ENCODE measurements at places on chromosomes 1 and 21.

DNA sequence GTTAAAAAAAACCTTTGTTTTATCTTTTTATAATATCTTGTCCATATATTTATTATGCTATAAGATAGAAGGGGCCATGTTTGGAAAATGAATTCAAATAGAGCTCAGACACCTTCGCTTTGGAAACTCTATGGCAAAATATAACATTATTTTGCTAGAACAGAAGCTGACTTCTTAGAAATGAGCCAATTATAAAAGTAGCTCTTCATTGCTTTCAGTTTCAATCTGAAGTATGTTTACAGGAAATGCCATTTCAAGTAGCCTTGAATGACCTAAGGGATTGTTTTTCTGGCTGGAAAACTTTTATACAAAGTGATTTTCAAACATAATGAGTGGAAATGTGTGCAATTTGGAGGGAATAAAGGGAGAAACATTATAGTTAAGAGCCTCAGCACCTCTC is 37.8 kb upstream of the GBP5 start:
- DNase-seq = no peak

GRCh38 chr1:31230378-31230777 is 9.3 kb downstream of the NKAIN1 start:
- DNase-seq = no peak

GRCh38 chr1:110393691-110394492 is 3.1 kb upstream of the SLC16A4 start:
- DNase-seq = no peak

DNA sequence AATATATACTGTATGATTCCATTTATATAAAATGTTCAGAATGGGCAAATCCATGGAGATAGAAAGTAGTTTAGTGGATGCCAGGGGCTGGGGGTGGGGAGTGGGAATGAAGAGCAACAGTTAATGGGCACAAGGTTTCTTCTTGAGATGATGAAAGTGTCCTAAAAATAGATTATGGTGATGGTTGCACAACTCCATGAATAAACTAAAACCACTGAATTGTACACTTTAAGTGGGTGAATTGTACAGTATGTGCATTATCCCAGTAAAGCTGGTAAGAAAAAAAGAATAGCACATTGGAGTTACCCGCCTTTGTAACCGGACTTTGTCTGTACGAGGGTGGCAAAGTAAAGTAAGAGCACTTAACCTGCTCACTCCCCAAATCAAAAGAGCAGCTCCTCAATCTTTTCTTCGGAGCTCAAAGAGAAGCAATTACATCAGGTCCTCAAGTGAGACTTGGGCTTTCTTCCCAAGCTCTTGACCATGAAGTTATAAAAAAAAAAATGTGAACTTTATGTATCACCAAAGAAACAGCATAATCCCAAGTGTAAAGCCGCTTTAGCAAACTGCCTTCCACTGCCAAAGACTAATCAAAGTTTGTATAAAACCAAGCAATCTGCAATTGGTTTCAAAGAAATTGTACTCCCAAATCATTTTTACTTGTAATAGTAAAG is 32.1 kb downstream of the ALDH9A1 start:
- DNase-seq = no peak

- DNase-seq = no peak
Observed at GRCh38 chr1:93353286-93353685, 7.6 kb downstream of the DR1 start.

DNA sequence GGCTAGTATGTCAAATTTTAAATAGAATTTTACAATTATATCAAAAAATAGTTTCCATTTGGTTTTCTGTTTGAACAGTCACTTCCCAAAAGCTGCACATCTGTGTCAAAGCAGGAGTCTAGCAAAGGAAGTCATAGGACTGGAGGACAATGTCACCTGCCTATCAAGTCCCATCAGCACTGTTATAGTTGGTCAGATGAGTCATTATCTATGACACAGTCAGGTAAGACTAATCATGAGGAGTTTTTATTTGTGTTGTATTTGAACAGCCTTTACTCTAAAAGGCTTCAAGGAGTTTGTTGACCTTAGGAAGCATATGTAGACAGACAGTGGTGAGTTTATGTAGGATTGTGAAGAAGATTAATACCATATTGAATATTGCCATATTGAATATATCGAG is 74.2 kb upstream of the QSOX1 start:
- DNase-seq = no peak

DNA sequence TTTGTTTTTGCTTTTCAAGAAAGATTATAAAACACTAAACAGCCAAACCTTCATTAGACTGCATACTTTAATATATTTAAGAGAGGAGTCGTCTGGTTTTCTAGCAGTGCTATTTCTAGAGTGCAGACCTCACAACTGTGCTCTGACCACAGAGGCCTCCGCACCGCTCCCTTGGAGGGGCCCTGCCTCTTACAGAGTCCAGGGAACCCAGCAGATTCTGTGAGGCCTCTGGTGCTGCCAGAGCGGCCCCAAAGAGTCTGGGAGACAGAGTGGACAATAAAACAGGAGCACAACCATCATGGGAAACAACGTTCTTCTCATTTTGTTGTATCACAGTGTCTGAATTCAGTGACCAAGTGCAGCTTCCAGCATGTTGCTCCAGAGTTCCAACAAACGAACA is 5.8 kb downstream of the ATP5PO start:
- DNase-seq = no peak

DNA sequence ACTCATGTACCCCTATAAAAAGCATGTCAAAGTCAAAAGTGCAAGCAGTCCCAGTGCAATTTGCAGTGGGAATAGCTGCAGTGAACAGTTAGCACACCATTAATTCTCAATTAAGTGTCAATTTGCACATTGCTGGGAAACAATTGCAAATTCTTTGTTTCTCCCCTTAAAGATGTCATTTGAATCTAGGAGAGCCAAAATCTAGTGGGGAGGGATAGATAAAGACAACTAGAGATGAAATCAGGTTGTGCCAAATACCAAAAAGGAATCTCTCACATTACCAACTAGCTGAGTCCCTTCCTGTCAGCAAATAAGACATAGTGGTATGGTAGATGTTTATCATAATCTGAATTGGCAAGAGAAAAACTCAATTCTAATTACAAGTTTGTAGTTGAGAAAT is 330.7 kb downstream of the NUF2 start:
- DNase-seq = no peak

DNA sequence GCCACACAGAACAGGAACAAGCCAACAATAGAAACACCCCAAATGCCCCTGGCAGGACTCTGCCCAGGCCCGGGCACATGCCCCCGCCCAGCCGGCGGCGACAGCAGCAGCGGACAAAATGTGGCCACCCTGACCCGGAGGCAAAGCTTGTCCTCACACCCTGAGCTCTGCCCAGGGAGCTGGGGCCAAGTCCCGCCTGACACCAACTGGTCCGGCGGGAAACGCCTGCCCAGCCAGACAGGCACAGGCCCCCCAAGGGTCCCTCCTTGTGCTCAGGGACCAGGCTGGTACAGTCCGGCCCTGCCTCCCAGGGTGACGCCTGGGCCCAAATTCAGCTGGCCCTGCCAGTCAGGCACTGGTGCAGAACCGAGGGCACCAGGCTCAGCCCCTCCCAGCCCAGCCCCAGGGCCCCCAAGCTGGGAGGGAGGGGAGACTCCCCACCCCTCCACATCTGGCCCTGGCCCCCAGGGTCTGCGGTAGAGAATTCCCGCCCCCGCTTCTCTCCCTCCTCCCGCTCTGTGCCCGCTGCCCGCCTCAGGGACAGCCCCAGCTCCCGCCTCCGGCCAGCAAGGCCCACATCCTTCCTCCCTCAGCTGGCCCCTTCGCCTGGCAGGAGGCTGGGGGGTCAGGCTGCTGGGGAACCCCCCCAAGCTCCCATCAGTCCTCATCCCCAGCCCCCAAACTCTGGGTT is 2.0 kb downstream of the AHDC1 start:
- DNase-seq = peak; percentile 29

DNA sequence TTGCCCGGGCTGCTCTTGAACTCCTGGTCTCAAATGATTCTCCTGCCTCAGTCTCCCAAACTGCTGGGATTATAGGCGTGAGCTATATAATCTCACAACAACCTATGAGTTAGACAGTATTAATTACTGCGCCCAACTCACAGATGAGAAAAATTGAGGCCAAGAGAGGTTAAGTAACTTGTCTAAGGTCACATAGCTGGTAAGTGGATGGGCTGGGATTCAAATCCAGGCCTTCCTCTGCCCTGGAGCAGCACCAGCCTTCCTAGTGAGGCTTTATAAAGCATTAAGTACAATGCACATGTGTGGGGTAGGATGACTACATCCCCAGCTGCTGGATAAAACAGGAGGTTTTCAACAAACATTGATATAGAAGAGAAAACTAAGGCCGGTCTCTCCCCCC is 15.1 kb downstream of the E2F2 start:
- no peak for DNase-seq

- no peak for DNase-seq
Observed at GRCh38 chr1:224192082-224192788, 9.2 kb downstream of the DEGS1 start.

- no peak for DNase-seq
Observed at GRCh38 chr1:171346881-171347280, 32.9 kb downstream of the FMO4 start.

GRCh38 chr21:34910396-34910795 is 138.7 kb downstream of the RUNX1 start:
- no peak for DNase-seq

GRCh38 chr1:12405325-12406210 is 175.7 kb downstream of the VPS13D start:
- no peak for DNase-seq

GRCh38 chr1:240877605-240878004 is 265.6 kb upstream of the GREM2 start:
- DNase-seq = no peak

GRCh38 chr1:19096036-19096833 is 113.8 kb downstream of the UBR4 start:
- no peak for DNase-seq

DNA sequence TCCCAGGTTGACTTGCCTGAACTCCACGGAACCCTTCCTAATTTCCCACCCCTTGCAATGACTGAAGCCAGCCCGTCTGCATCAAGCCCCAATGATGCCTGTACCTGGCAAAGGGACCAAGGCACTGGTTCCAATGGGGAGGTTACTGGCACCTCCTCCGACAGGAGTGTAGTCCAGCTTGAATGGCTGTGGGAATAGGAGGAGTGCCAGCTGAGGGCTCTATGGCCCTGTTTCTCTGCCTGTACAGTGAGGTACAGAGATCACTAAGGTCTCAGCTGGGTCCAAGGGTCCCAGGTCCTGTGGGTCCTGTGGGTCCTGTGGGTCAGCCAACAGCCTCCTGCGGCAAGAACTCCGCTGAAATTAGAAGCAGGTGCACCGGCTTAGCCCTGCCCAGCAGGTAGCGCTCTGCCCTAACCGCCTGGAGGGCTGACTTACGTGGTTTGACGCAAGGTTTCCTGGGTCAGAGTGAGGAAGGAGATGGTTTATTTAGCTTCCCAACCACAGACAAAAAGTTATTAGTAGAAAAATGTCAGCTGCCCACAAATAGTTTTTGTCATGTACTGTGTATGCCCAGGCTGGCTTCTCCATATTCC is 9.9 kb upstream of the SPRR4 start:
- no peak for DNase-seq

- DNase-seq = peak; percentile 90
Observed at GRCh38 chr1:167442142-167442848, 76.0 kb downstream of the CD247 start.

GRCh38 chr1:19828546-19828945 is 13.5 kb upstream of the RNF186 start:
- DNase-seq = no peak

DNA sequence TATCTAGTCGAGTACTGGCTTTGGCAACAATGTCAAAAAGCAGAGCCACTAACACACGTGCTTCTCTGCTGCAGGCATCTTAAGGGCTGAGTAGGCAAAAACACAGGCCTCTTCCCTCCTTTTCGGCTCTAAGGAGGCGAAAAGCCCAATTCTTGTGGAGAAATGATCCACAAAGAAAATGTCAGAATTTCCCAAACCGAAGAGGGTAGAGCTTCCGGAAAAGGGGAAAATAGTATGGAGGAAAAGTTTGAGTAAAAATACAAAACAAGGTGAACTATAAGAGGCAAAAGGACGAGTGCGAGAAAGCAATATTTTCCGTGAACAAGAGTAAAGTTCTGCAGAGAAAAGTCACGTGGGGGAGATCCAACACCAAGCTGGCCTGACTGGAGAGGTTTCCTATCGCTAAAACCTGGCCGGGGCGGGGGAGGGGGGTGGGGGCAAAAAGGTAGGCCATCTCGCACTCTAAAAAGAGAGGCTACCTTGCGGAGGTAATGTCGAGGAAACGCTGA is 551 bp downstream of the ZRANB2 start:
- peak; percentile 27 for DNase-seq

DNA sequence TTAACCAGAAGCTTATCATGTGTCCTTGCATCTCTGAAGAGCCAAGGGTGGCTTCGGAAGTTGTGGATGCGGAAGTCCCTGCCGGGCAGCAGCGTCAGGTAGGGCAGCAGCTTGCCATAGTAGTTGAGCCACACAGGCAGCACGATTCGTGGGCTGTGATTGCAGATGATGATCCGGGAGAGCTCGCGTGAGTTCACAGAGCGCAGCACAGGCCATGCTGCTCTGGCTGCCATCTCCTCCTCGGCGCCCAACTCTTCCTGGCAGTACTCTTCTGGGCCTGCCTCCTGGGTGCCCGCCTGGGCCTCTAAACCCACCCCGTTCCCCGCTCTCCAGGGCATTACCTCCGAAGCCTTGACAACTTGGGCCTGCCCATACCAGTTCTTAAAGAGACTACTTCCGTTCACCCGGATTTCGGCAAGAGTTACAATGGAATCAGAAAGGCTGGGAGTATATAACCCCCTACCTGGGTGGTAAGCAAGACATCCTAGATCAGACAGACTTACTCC is at the start of gene VHLL:
TSS of gene VHLL (minus strand) at position 456 of the 506 bp plus-strand sequence. CDS start at position 338, 118 bp downstream.
- no peak for DNase-seq

- DNase-seq = peak; percentile 56
Observed at GRCh38 chr1:200738949-200739651, 407 bp downstream of the CAMSAP2 start.

- no peak for DNase-seq
Observed at GRCh38 chr1:44040846-44041245, 9.6 kb upstream of the SLC6A9 start.

DNA sequence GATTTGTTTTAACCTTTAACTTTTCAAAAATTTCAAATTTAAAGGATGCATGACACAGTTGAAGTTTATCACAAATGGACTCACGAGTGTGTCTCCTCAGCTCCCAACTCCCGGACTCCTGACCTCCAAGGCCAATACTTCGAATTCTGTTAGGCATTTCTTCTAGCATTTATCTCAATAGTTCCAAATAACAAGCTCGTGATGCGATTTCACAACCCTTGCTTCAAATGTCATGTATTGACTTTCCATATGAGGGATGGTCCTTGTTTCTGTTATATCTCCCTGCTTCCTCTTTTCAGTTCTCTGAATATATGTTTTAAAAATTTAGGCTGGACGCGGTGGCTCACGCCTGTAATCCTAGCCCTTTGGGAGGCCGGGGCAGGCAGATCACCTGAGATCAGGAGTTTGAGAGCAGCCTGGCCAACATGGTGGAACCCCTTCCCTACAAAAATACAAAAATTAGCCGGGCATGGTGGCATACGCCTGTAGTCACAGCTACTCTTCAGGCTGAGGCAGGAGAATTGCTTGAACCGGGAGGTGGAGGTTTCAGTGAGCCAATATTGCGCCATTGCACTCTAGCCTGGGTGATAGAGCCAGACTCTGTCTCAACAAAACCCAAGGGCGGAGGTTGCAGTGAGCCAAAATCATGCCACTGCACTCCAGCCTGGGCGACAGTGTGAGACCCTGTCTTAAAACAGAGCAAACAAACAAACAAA is 52.0 kb upstream of the TINAGL1 start:
- no peak for DNase-seq

- DNase-seq = no peak
Observed at GRCh38 chr1:233897325-233898162, 6.9 kb upstream of the SLC35F3 start.

Data from germinal center (tissue), 1 donor.